NCI-H82 (cell line): ENCODE measurements at places on chromosomes 4 and X.

DNA sequence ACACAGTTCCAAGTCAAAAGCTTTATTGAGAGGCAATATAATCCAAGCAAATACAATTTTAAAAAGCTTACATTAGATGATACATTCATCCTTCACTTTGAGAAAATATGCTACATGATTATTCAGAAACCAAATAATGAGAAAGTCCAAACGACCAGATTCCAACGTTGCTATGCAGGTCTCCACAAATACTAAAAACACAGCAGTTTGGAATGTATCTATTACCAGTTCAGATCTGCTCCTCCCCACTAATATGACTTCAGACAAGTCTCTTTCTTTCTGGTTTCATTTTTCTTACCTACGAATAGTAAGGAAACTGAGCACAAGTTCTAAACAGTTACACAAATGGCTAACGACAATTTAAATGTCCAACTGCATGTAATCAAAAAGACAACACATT, 9.5 kb downstream of the NAF1 start:
- DNase-seq = no peak

DNA sequence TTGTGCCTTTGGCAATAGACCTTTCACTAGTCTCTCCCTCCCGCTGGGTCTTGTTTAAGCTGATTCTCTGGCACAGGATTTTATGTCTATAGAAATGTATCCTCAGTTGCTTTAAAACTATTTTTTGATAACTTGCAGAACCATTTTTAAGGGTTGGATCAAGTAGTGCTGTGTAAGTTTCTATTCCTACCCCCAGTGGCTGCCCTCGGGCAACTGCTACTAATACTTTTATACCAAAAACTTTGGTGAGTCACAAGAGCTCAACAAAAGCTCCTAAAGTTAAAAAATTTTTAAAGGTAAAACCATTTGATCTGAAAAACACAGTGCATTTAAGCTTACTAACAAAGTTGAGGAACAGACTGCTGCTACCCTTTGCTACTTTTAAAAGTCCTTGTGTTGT, 1460.6 kb upstream of the PCDH7 start:
- DNase-seq = no peak

- no peak for DNase-seq
Measured at GRCh38 chr4:86184901-86185285, 175.0 kb downstream of the MAPK10 start.

DNA sequence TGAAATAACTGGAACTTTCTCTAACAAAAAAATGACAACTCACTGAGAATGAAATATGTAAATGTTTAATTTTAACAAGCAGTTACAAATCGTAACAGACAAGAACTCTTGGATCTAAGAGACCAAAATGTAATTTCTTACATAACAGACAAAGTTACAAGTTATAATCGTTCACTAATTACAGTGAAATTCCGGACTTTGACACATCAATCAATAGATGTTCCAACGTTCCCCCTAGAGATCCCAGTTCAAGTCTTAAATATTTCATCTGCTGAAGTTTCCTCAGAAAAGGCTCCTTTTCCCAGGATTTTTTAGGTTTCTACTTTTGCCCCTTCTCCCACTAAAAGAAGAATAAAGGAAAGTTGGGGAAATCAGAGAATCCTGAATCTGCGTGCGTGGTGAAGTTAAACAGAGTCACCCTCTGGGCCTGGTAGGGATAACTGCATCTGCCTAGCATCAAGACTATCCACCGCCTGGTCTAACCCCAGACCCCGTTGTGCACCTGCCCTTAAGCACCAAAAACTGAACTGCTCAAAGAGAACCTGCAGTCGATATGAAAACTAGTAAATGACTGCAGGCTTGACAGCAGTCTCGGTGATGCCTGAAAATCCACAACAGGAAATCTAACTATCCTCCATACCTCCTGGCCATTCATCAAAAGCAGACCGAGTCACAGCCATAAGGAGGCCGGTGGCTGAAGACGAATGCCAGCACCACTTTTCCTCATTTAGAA, 2.3 kb downstream of the IRF2 start:
- DNase-seq = no peak

DNA sequence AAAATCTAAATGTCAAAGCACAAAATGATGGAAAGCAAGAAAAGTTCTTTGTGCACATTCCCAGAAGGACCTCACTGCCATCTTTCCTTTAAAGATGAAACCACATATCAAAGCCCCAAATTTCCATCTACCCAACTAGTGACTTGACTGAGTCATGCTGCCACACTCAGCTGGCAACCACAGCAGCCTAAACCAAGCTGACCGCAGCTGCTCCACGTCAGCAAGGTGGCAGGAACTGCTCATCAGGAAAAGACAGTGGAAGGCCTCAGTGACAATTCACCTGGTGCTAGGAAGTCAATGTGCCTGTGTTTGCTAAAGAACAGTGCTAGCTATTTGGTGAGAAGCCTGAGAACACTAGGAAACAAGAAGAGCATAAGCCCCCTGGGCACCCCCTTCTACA, 26.1 kb downstream of the ACOX3 start:
- DNase-seq = no peak

DNA sequence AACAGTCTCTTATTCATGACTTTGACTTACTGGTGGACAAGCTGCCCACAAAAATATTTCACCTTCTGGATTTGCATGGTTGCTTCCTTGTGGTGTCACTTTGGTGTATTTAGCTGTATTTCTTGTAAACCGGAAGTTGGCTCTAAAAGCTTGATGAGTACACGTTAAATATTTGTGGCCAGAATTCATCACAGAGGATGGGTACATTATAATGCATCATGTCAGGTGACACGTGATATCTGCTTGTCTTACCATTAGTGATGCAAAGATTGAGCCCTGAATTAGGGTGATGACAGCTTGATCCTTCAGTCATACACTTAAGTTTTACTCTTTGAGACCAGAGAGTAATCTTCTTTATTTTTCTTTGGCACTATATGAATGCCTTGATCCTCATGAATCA, 188.3 kb upstream of the RPS6KA3 start:
- no peak for DNase-seq
